ENCODE measurements at places on chromosomes 5 and 9.

DNA sequence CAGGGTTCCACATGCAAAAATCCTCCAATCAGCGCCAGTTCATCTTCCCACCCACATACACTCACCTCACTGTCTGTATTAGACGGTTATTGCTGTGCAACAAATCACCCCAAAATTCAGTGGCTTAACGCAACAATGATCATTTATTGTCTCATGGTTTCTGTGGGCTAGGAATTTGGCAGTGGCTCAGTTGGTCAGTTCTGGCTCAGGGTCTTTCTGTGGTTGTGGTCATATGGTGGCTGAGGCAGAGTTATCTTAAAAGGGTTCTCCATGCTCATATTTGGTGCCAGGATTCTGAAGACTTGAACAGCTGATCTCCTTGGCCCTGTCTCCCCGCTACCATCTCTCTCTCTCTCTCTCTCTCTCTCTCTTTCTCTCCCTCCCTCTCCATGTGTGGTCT, 12.9 kb downstream of the ZNF618 start:
- DNase-seq, result no peak

DNA sequence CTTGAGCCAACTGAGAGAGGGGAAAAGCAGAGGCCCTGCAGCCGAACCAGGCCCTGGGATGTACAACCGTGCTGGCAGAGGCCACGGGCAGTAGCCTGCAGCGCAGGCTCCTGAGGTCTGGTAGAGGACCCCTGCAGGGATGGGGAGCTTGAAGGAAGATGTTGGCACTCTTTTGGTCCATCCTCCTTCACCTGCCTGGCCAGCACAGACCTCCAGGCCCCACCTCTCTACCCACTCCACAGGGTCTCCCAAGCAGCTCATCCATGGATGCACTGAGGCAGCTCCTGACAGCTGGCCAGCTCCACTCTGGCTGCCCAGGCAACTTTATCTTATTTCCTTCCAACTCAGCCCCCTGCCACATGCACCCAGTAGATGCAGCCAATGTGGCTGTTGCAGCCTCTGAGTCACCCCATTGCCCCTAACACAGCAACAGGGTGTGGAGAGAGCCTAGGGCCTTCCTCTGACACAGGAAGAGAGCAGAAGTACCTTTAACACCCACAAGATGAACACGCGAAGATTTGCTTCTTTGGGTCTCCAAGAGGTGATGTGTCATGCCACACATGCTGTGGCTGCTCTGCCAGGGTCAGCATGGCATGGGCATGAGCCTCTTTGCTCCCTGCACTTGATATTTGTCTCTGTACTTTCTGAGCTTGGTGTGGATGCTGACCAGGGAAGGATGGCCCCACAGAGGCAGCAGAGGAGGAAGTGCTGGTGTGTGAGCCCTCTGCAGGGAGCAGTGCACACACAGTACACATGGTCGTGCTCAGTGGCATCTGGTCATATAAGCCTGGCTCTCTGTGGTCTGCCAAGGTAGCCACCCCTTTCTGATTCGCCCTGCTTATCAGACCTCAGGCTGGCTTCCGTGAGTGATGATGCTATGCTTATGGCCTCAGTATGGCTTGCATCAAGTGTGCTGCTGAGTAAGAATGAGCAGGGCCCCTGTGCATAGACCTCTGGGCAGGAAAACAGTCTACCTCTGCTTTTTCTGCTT, 117.2 kb downstream of the NRG2 start:
- no peak for DNase-seq

DNA sequence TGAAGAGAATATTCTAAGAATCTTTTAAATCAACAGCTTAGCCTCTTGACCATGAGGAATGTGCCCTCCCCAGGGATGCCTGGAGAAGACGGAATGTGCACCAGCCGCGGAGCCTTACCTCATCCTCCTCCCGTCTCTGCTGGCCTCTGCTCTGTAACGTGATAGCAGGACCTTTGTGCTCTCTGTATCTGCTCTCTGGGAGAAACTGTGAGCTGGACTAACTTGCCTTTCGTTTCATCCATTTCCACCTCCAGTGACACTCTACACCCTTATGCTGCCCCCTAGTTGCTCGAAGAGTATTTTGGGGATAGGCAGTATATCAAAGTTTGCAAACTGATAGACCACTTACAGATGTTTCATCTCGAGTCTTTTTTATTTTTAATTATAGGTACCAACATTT, 141.4 kb downstream of the NPR3 start:
- DNase-seq, result peak; percentile 4

DNA sequence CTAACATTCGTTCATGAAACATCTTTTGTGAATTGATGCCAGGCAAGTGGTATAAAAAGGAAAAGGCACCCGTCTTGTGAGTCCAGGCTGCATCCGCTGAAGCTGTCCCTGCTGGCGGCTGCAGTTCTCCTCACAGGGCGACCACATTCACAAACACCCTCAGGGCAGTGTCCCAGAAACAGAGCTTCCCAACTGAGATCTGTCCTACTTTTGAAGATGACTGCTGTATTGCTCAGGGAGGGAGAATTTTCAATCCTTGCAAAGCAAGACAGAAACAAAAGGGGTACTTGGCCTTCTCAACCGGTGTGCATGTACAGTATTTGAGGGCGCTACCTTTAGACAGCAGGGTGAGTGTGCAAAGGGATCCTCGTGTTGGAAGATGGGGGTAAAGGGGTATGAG, 316.1 kb downstream of the GADD45G start:
- DNase-seq, result no peak

DNA sequence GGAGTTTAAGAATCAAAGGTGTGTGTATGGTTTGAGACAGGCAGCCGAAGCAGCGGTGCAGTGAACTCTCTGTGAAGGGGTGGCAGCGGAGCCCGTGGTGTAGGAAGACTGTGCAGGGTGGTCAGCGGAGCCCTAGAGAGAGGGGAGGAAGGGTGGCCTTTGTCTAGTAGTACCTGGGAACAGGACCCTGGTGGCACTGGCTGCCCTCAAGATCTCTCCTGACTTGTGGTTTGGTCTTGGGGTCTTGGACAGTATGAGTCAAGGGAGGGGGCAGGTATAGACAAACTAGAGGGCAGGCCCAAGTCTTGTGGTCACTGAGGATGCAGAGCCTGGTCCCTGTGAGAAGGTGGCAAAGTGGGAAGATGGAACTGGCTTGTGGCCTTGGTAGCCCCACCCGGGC, 7.1 kb upstream of the NKX2-5 start:
- DNase-seq, result no peak

DNA sequence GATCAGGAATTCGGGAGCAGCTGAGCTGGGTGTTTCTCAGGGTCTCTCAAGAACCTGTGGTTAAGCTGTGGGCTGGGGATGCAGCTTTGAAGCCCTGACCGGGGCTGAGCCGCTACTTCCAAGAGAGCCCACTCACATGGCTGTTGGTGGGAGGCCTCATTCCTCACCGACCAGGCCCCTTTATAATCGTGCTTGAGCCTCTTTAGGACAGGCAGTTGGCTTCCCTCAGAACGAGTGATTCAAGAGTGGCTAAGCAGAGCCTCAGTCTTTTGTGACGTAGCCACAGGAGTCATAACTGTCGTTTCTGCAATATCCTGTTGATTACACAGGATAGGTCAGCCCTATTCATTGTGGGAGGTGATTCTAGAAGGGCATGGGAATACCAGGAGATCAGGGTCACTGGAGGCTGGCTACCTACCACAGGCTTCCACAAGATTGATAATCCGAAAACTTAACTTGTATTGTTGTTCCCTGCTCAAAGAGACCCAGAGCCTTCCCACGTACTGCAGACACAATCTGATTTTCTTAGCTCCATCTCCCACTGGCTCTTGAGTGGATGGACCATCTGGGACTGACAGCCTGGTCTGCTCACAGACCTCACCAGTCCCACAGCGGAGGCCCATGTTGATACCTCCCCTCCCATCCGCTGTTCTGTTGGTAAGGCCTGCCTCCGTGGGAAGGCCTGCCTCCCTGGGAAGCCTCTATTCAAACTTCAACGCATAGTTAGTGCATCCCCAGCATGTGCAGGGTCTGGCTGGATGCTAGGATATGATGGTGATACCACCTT, 3.0 kb upstream of the ERGIC1 start:
- DNase-seq, result no peak

DNA sequence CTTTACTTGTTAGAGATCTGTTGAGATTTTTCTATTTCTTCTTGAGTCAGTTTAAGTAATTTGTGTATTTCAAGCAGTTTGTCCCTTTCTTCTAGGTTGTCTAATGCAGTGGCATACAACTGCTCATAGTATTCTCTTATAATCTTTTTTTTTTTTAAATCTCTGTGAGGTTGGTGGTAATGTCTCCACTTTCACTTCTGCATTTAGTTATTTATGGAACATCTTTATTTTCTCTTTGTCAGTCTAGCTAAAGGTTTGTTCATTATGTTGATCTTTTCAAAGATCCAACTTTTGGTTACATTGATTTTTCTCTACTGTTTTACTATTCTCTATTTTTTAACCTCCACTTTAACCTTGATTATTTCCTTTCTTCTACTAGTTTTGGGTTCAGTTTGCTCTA, 13.8 kb downstream of the FOXE1 start:
- DNase-seq, result no peak

DNA sequence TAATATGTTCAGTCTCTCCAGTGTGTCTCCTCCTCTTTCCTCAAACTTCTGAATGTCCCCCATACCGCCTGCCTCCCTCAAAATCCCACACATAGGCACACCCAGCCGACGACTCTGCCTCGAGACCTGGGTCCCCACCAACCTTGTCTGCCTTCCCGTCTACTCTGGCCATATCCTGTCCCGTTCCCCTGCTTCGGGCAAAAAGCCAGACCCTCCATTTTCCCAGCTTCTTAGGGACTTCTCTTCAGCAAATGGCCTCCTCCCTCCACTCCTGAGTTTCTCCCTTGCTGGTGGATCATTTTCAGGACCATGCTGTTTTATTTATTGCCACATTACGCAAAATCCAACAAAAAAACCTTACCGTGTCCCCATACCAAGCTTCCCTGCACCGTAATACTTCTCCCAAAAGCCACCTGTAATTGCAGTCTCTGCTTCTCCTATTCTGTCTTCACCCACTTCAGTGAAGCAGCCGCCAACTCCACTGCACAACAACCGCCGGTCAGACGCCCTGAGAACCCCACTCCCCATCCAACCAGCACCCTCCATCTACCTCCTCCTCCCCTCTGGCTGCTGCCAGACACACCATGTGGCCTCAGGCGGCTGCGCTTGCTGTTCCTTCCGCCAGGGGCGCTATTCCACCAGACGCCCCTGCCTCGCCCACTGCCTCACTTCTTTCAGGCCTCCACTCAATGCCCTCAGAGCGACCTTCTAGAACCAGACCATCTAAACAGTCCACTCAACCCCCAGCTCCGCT, 117.0 kb downstream of the TRPM6 start:
- DNase-seq, result no peak

- no peak for DNase-seq
Measured at GRCh38 chr9:134545543-134546245, 95.9 kb upstream of the COL5A1 start.

- no peak for DNase-seq
Measured at GRCh38 chr5:132687995-132688394, 14.2 kb downstream of the IL4 start.

DNA sequence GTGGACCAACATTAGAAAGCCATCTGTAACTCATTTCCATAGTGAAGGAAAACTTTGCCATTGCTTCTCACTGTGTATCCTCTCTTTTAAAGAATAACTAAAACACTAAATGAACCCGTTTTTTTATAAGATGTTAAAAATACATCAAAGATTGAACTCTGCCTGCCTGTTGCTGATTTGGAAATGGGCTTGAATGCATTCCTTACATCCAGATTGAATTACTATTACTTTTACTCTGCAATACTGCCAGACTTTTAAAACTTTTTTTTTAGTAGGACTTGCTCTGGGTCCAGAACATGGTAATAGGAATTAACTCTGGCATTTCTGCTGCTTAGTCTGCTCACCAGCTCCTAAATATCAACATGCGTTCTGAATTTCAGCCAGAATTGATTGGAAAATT, 176.8 kb upstream of the PAPPA start:
- no peak for DNase-seq

GRCh38 chr9:126480813-126481212, 132.9 kb upstream of the LMX1B start:
- no peak for DNase-seq

DNA sequence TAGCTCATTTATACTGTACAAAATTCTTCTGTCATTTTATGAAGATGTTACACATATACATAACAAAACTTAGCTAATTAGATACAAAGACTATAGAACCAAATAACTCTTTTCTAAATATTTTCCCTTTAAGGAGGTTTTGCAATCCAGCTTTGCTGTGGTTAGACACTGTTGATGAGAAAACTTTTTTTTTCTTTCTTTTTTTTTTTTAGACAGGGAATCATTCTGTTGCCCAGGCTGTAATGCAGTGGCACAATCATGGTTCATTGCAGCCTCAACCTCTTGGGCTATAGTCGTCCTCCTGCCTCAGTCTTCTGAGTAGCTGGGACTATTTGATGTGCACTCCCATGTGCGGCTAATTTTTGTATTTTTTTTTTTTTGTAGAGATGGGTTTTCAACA, 38.5 kb upstream of the CDKN2B start:
- DNase-seq, result no peak

GRCh38 chr5:171810227-171810626, 24.6 kb downstream of the SMIM23 start:
- DNase-seq, result peak; percentile 91

DNA sequence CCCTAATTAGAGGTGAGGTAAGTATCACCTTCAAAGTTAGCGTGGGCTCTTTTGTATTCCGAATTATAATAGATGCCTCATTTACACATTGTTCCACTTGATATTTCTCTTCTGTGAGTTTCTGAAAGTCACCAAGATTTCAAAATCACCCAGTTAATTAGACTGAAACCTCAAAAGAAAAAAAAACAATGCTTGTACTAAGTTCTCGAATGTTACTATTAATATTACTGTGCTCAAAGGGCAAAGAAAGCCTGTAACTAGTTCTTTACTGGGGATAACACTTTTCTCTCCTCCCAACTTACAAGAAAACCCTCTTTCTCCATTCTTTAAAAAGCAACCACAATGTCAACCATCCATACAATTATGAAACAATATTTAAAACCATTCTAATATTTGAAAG, 98.5 kb downstream of the STRBP start:
- DNase-seq, result no peak

GRCh38 chr5:146574713-146575112, 58.7 kb upstream of the GPR151 start:
- DNase-seq, result no peak

DNA sequence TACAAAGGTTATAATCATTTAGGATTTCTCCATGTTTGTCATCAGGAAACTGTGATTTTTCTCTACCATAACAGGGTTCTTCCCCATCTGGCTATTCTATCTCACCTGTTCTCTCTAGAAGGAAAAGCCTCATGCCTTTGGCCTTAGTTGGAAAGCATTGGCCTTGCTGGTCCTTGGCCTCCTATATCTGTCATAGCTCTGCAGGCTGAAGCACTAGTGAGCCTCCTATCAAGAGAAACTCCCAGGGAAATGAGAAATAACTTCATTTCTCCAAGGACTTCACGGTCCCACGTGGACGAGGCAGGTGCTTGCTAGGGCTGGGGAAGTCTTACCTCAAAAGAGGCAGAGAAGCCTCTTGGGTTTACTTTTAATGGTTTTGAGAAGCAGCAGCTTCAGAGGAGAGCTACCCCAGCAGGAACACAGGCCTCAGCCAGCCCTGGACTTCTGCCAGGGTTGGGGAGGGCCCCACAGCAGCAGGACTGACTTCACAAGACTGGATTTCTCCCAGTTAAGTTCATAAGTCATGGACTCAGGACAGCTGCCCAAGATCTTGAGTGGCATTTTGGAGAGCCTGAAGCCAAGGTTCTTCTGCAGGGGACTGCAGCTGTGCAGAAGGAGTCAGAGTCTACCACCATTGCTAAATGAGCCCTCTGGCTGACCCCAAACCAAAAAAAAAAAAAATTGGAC, 15.8 kb upstream of the PSAT1 start:
- no peak for DNase-seq

GRCh38 chr5:173198049-173198448, 37.0 kb downstream of the NKX2-5 start:
- DNase-seq, result no peak

- no peak for DNase-seq
Measured at GRCh38 chr9:37105234-37105633, 15.1 kb upstream of the ZCCHC7 start.

All from SHP77 treated with DMSO at 0.1 percent for 48 hours (cell line).